ENCODE measurements at places on chromosomes 2 and 18.

GRCh38 chr2:207240649-207241048, 74.9 kb upstream of the KLF7 start:
- DNase-seq: no peak

DNA sequence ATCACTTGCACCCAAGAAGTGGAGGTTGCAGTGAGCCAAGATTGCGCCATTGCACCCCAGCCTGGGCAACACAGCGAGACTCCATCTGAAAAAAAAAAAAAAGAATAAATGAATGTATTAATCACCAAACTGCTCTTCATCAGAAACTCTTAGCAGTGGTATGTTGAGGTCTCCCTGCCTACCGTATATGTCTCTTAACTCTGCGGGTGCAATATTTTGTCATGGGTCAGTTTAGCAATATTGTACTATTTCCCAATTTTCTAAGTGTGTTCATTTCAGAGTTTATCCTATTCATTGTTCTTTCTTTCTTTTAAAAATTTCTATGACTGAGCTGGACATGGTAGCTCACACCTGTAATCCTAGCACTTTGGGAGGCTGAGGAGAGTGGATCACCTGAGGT, 37.9 kb upstream of the MAP4K3 start:
- DNase-seq: no peak

- no peak for DNase-seq
These were observed 32.5 kb downstream of the CPO start for GRCh38 chr2:206971805-206972204.

GRCh38 chr2:79750321-79750720, 237.5 kb downstream of the CTNNA2 start:
- no peak for DNase-seq

GRCh38 chr2:120677221-120677620, 58.4 kb upstream of the GLI2 start:
- DNase-seq: no peak

GRCh38 chr2:217948351-217948791, 54.4 kb downstream of the TNS1 start:
- no peak for DNase-seq

DNA sequence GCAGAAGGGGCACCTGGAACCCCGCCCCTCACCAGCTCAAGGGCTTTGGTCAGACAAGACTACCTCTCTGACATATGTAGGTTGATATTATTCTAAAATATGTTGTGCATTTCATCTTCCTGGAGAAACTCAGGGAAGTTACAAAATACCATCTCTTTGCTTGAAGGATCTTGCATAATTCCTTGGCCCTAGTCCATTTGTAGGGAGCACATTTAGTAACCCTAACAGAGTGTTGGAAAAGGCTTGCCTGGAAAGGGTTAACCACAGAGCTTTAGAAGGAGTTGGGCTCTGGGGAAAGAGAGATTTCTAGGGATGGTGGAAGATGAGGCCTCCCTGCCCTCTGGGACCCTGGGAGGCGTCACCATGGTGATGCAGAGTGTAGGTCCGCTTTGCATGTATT, 143.0 kb upstream of the SLC1A4 start:
- DNase-seq: no peak

GRCh38 chr2:215396595-215397313, 39.1 kb downstream of the FN1 start:
- no peak for DNase-seq

DNA sequence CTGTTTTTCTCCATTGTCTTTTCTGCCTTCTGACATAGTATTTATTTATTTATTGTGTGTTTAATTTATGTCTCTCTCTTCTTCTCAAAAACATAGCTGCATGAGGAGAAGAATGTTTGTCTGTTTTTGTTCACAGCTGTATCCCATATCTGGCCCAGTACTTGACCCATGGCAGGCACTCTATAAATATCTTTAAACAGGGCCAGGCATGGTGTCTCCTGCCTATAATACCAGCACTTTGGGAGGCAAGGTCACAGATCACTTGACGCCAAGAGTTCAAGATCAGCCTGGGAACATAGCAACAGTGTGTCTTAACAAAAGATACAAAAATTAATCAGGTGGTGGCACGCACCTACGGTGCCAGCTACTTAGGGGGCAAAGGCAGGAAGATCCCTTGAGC, 361.3 kb upstream of the KLHL29 start:
- no peak for DNase-seq

GRCh38 chr2:238287737-238288649, at the start of gene PER2:
Gene PER2, minus strand, starts transcription at chr2:238288610. Its CDS starts 10,674 bp downstream, at chr2:238277936.
- DNase-seq: no peak

DNA sequence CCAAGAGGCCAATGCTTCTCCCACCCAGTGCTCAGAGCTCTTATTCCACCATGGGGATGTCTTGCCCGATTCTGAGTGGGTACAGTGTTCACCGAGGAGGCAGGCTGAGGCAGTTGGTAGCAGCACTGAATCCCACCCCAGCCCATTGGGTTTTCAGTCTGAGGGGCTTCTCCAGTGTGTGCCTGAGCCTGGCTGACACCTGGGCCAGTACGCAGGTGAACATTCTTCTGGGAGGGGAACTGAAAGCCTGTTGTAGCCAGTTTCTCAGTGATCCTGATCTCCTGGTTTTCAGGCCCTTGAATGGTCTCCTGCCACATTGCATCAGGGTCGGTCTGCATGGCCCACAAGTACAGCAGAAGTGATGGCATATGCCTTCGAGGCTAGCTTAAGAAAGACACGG, 98.2 kb downstream of the TMEM17 start:
- DNase-seq: no peak

- no peak for DNase-seq
These were observed 127.8 kb upstream of the PPP1CB start for GRCh38 chr2:28623582-28624405.

GRCh38 chr18:39406941-39407340, 1841.3 kb upstream of the CELF4 start:
- no peak for DNase-seq

DNA sequence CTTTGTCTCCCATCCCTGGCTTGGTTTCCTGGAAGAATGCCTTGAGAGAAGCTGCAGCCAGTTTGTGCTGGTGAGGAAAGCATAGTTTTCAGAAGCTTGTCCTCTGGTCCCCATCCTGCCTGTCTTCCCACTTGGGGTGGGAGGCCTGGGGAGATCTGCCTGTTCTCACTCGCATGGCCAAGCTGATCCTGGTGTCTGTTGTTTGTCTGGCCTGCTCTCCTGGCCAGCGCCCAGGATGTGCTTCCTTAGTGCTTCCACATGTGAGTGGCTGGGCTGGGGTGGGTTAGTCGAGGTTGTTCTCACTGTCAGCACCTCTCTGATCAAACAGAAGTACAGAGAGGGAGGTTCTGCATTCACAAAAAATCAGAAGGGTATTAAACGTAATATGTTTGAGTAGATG, 49.5 kb downstream of the PTPRM start:
- DNase-seq: no peak

DNA sequence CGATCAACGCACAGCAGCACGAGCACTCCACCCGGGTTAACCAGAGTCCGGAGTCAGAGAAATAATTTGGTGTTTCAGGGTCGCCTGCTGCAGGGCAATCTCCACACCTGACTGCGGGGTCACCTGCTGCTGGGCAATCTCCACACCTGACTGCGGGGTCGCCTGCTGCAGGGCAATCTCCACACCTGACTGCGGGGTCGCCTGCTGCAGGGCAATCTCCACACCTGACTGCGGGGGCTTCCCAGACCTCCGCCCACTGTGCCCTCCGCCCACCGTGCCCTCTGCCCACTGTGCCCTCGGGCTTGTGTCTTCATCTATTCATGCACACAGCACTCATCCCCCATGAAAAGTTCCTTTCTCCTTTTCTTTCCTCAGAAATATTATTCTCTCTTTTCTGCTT, 500.2 kb upstream of the SALL3 start:
- DNase-seq: no peak

- no peak for DNase-seq
These were observed 2.0 kb downstream of the NPPC start for GRCh38 chr2:231923951-231924888.

DNA sequence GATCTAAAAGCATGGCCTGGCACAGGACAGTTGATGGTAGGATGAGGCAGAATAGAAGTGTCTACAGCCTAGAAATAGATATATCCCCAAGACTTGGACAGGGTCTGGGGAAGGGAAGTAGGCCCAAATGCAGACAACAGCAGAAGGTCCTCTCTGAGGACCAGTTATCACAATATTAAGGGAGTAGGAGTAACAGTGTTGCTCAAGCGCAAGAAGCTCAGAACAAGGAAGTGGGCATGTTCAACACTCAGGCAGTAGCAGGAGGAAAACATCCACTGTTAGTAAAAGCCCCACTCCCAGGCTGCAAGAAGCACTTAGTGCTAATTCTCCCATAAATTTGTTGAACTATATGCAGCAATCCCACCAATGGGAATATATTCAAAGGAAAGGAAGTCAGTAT, 314.7 kb downstream of the METTL4 start:
- no peak for DNase-seq

DNA sequence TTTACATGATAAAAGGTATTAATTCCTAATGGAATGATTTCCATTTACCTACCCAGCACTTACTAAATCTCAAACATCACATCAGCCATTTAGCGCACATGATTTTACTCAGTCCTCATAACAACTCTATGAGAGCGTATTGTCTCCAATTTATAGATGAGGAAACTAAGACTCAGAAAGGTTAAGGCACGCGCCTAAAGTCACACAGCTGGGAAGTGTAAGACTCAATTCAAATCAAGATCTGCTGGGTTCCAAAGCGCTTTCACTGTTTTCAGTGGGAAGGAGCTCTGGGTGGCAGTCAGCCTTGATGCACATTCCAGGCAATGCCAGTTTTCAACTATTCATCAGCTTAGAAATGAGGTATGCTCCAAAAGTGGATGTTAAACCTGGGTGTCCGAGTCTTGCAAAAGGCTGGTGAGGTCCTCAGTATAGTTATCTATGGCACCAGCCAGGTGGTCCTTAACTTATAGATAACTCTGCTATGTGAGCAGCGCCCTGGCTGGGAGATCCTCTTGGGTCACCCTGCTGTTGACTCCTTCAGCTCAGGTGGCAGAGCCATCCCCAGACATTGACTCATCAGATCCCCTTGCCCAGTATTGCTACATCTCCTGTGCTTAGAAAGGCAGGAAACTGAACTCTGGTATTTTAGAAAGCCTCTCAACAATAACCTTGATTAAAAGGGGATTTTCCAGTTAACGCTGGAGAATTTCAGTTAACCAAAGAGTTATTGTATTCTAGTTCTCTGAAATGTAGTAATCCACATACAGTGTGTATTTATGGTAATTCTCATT, 47.1 kb downstream of the SLC4A1AP start:
- no peak for DNase-seq

- peak; percentile 47 for DNase-seq
These were observed 553 bp downstream of the CNDP2 start for GRCh38 chr18:74496508-74497323.

GRCh38 chr18:25136416-25137196, 215.4 kb downstream of the ZNF521 start:
- DNase-seq: no peak

- no peak for DNase-seq
These were observed 590 bp downstream of the MDH1 start for GRCh38 chr2:63589148-63589958.

- no peak for DNase-seq
These were observed 96.3 kb downstream of the UBE2E3 start for GRCh38 chr2:181076658-181077057.

DNA sequence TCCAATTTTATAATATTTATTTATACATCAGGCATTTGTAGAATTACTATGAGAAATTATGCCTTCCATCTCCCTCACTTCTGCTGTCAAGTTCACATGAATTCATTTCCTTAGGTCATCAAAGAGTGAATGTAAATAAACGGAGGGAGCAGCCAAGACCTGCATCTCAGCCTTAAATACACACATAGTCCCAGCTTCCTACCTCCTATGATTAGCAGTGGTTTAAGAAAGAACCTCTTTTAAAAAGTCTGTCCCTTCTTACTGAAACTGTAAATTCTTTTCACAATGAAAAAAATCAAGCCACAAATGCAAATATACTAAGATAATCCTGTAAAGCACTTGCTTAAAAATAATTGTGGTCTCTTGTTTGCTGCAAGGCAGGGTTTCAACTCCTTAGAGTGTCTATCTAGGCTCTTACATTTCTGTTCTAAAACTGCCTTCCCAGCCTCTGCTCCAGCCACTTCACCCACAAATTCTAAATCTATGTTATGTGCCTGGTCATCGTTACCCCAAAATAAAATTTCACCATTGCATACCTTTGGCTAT, 532.7 kb upstream of the FSHR start:
- no peak for DNase-seq

GRCh38 chr18:2337552-2338141, 233.7 kb downstream of the METTL4 start:
- DNase-seq: no peak

- no peak for DNase-seq
These were observed 91.4 kb upstream of the PXDN start for GRCh38 chr2:1835581-1836201.

DNA sequence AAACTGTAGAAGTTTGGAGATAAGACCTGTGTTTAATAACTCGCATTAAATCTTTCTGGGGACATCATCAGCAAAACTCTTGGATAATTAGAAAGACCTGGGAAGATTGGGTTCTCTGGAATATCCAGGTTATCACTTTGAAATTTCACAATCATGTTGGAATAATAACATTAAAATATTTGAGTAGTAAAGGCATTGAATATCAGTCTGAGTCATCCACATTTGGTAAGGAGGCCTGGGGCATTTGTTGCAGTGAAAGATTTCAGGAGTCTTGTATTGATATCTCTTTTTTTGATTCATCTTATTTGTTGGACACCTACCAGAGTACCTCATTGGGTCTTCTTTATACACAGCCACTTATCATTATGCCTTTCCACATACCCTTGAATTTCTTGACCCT, 95.9 kb downstream of the EPB41L5 start:
- DNase-seq: no peak

GRCh38 chr18:35407871-35408481, 30.8 kb upstream of the ZNF396 start:
- peak; percentile 69 for DNase-seq

- no peak for DNase-seq
These were observed 305.4 kb upstream of the HS6ST1 start for GRCh38 chr2:128623776-128624761.

GRCh38 chr2:137522620-137523011, 441.7 kb upstream of the HNMT start:
- DNase-seq: no peak

DNA sequence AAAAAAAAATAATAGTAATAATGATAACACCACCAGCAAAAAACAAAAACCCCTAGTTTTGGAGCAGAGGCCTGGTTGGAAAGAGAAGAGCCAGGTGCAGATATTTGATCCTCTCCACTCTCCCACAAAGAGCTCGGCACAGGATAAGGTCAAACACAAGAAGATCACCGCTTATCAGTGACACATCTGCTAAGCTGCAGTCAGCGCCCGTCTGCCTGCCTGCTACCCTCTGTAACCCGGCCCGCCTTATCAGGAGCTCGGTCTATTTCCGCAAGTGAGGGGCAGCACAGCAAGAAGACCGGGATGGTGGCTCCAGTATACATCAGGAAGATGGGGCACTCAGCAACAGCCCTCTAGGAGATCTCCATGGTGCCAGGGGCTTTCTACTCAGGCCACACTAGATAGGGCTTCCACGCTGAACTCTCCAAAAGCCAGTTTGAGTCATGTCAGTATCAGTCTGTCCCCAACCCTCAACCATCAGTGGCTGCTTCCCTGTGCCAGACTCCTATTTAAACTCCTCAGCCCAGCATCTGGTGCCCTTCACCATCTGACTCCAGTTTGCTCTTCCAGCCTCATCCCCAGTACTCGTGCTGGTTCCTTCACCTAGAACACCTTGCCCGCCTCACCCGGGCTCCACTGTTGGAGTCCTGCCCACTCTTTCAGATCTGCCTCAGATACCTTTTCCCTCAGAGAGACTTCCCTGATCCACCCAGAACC, 67.3 kb upstream of the PPP1CB start:
- DNase-seq: no peak

GRCh38 chr2:23354554-23354953, 30.4 kb upstream of the KLHL29 start:
- DNase-seq: no peak
